Ascending aorta (tissue), 2 donors: ENCODE measurements at places on chromosomes 7 and 10. TPM values are rescaled to one million over a fixed set of nuclear protein-coding genes. Genes with fewer than 3 reads are reported as not detected.

CXCL12 gene
- 288 TPM for total RNA-seq

NEUROG3 gene
- total RNA-seq: not detected

AHR gene
- 149 TPM for total RNA-seq

LLCFC1 gene
- not detected for total RNA-seq

VWDE gene
- not detected for total RNA-seq

GPR26 gene
- not detected for total RNA-seq
